ENCODE measurements at places on chromosomes 12 and 14.

- DNase-seq: no peak
Measured at GRCh38 chr14:58665773-58666500, 28.2 kb downstream of the DACT1 start.

GRCh38 chr12:66516133-66516532 is 162.7 kb downstream of the GRIP1 start:
- no peak for DNase-seq

DNA sequence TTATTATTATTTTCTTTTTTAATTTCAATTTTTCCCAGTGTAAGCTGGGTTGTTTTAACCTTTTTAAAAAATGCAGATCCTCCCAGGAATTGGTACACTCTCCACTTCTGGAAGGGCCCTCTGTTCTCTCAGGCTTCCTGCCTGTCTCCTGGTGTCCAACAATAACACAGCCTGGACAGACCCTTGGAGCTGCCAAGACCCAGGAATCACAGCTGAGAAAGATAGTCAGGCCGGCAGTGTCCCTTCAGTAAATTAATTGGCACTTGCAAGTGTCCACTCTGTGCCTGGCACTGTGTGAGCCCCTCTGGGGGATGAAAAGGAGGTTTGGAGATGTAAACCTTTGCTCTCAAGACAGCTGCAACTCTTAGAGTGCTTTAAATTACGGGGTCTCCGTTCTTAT is 113.3 kb downstream of the SMOC1 start:
- no peak for DNase-seq

GRCh38 chr14:69395929-69396328 is 2.2 kb downstream of the ERH start:
- no peak for DNase-seq

DNA sequence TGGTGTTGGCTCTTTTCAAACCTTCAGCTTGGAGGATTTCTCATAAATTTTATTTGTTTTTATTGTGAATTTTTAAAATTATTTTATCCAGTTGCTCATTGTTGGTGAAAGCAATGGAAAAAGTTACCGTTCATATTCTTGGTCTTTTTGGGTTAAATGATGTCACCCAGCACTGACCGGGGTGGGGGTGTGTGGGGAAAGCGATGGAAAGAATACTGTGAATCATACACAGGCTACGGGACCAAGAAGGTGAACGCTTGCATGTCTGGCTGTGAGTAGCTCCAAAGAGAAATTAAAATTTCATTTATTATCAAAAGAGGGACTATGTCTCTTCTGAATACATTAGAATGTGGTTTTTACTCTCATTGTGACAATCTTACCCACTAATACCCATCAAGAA is 430.1 kb downstream of the AEBP2 start:
- no peak for DNase-seq

DNA sequence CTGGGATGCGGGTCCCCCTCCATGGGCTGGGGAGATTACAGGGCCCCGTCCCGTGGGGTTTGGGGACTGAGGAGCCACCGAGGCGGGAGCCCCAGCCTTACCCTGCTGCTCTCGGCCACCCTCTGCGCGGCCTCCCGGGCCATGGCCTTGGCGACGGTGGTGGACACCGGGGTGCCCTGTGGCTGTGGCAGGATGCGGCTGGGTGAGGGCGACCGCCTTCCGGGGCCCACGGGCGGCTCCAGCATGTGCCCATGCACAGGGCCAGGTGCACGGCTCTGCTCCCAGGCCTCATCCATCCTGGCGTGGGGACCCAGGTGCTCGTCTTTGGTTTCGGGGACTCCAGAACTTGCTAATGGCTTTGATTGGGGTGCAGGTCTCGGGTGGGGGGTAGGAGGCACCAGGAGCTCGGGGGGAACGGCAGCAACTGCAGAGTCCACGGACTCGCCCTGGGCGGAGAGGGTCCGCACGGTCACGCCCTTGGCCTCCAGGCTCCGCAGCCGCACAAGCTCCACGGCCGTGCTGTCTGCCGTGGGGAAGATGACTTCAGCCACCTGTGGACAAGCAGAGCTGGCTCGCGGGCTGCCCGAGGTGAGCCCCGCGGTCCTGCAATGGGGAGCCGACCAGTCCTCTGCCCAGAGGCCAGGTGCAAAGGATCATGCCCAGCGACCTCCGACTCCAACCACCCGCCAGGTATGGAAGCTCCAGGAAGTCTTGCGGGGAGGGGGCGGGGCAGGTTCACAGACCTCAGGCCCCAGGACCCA is 99.2 kb downstream of the PIWIL1 start:
- no peak for DNase-seq

- DNase-seq: no peak
Measured at GRCh38 chr14:74863274-74863673, 12.7 kb downstream of the PROX2 start.

Data from stimulated activated CD4-positive, alpha-beta T cell treated with anti-CD3 and anti-CD28 coated beads, TNF-alpha, amount 100 ng/mL, for 1 hour (primary cell).